ENCODE measurements at places on chromosomes 3 and 15.

- DNase-seq: no peak
Observed at GRCh38 chr15:31266712-31267111, 59.9 kb upstream of the KLF13 start.

GRCh38 chr15:46059921-46060594, 425.2 kb downstream of the SQOR start:
- no peak for DNase-seq

GRCh38 chr15:101103598-101103997, 148.2 kb downstream of the CHSY1 start:
- DNase-seq: no peak

DNA sequence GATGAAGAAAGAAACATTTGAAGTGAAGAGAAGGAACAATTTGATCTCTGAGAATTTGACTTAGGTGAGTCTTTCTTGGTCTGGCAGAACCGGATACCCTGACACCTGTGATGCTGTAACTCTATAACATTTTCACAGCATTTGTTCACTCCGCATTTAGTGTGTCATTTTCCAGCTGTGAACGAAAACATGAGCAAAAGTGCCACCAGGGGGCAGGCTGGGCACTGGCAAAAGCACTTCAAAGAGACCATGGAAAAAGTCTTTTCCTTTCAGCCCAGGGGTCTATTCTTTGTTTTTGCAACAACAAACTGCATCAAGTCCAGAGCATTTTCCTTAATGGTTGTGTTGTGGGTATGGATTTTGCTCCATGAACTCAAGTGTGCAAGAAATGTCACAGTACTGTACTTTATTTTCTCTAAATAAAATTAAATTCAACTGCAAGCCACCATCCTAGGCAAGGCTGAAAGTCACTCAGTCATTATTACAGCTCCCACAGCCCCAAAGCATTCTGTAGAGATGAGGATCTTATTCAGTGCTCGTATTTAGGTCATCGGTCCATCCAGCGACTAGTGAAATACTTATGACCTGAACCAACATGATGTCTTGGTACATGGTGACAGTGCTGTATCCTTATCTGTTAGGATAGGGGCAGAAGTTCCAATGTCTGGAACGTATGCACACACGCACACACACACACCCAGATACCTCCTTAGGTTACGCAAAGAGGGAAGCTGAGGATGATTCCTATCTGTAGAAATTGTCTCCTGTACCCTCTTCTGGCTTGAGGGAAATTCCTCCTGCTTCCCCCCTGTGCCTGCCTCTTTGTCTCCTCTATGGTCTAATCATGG, 125.5 kb downstream of the GADL1 start:
- peak; percentile 62 for DNase-seq

DNA sequence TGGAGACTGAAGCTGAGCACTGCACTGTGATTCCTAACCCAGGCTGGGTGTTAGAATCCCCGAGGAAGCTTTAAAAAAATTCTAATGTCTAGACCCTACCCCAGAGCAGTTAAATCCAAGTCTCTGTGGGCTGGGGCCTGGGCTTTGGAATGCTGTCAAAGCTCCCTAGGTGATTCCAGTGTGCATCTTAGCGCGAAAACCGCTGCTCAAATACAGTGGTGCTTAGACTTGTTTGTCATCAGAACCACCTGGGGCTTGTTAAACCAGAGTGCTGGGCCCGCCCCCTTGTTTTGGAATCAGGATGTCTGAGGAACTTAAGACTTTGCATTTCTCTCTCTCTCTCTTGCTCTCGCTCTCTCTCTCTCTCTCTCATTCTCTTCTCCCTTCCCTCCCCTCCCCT, 20.7 kb downstream of the RHCG start:
- no peak for DNase-seq

DNA sequence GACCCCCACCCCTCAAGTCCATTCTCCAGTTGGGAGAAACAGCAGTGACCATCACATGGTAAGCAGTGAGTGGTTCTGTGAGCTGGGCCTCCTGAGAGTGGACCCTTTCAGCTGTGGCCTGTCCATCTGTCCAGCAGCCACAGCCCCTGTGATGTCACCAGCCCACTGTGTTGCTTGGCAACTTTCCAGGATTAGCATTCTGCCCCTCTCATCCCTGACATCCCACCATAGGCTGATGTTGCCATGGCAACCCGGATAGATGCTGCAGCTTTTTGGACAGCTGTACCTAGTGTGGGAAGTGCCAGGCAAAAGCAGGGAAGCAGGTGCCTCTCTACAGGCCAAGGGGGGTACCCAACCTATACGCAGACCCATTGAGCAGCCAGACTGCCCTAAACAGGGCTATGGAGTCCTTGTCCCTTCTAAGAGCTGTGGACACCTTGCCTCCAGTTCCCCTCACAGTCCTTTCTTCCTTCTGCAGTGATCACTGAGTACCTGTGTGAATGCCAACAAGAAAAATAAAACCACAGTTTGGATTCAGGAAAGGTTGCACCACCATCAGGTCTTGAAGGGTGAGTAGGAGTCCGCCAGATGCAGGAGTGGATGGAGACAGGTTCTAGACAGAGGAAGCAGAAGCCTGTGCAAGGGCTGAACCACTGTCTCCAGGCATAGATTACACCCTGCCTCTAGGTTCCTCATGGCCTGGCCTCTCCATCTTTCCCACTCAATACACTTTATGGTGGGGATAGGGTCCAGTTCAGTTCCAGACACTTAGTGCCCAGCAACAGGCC, at the start of gene DNAH1:
DNAH1 (plus strand) TSS at position 343 of the 788 bp plus-strand sequence. CDS start 6,124 bp downstream, outside the sequence.
- DNase-seq: peak; percentile 5

- DNase-seq: no peak
Observed at GRCh38 chr3:99218468-99218867, 317.0 kb upstream of the DCBLD2 start.

- peak; percentile 46 for DNase-seq
Observed at GRCh38 chr3:183349421-183350157, 78.8 kb downstream of the MCF2L2 start.

DNA sequence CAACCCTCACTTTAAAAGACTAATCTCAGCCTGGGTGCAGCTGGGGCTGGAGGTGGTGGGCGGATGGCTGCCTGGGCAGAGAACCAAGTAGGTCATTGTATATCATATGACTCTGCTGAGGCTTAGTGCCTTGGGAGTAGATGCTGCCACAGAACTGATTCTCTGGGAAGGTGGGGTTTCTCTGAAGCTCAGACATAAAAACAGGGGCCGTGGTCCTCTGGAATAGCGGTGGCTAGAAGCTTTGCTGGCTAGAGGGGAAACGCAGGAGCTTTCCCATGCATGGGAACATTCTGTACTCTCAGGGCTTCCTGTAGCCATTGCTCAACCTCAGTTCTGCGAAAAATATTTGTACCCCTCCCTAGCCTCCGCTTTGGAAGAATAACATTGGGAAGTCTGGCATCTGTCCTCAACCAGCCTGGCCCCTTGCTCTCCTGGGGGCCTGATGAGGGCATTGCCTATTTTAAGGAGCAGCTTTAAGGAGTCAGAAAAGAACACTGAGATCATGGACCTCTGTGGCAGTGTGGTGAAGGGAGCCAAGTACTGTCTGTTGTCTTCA, 14.7 kb downstream of the TIMP4 start:
- no peak for DNase-seq

GRCh38 chr3:65827076-65827475, 211.6 kb downstream of the MAGI1 start:
- no peak for DNase-seq

DNA sequence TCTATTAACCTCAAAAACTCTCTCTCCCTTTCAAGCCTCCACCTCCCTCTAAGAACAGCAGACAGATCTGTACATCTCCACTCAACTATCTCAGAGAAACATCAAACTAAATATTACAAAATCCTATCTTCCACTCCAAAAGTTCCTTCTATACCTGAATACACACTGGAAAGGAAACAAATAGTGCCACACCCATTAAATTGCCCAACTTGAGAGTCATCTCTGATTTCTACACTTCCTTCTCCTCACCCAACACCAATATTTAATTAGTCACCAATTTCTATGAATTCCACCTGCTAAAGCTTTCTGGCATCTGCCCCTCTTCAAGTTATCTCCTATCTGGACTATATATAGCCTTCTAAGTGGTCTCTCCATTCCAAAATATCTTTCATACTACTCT, 65.8 kb downstream of the PEAK1 start:
- DNase-seq: no peak

DNA sequence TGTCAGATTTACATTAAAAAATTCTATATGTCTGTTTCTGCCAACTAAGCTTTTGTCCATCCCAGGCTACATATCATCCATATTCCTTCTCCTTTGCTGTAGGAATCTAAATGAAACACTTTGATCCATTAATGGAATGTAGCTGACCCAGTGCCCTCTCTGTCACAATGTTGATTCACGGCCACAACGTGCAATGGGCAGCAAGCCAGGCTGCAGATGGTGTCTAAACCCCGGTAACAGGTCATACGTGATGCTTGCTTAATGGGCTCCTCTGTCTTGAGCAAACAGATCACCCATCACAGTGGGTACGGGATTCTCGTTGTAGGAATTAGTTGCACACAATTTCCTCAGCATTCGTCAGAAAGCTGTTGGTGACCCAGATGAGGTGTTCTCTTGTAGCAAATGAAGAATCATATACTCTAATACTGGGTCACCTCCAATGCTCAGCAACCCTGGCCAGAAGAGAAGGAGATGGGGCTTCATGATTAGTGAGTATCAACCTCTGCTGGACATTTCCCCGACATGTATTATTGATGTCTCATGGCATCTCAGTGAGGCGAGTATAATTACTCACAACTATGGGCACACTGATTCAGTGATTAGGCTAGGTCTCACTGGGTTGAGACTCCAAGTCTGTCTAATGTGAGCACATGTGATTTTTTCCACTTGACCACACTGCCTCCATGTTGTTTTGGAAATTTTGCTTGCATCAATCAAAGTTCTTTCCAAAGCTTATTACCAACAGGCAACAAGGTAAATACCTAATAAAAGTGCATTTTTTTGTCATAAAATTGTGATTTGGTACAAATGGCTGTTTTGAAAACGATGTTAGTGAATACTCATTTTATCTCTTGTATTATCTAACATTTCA, 12.9 kb upstream of the DCBLD2 start:
- DNase-seq: no peak

Measured in NCI-H146 (cell line).